ENCODE measurements at places on chromosomes 2 and 18. TPM values are rescaled to one million over a fixed set of nuclear protein-coding genes. Genes with fewer than 3 reads are reported as not detected.
A peak's percentile ranks its signal among the peaks of the same experiment; 100 is the strongest.

- peaks cover 3% of the 10 kb centered on the region for H3K27me3 ChIP-seq
- DNase-seq = no peak
- H3K4me3 ChIP-seq = no peak overlapping the region
- no peak overlapping the region for H3K27ac ChIP-seq
- H3K36me3 ChIP-seq = no peaks in the 10 kb centered on the region
Observed at GRCh38 chr2:44079686-44080085, 83.9 kb upstream of the LRPPRC start.

DNA sequence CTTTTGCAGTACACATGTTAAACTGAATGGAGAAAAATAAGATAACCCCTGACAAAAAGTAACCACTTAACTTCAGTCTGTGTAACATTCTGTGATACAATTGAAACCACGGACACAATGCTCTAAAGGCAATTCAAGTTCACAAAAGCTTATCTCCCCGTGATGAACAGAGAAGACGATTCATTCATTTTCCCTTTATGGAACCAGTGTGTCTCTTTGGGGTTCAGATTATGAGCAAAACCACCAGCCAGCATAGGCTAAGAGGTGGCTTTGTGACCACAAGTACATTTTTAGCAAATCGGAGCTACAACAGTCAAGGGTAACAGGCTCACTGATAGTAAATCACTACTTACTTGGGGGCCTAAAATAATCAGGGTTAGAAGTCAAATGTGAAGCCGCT, 120.6 kb upstream of the SMAD7 start:
- no peak overlapping the region for H3K4me3 ChIP-seq
- no peaks in the 10 kb centered on the region for H3K27me3 ChIP-seq
- no peaks in the 10 kb centered on the region for H3K36me3 ChIP-seq
- peaks cover 12% of the 10 kb centered on the region for H3K4me1 ChIP-seq

- no peak overlapping the region for H3K27ac ChIP-seq
- H3K4me3 ChIP-seq = no peak overlapping the region
- H3K4me1 ChIP-seq = peaks cover 6% of the 10 kb centered on the region
- peaks cover 31% of the 10 kb centered on the region for H3K27me3 ChIP-seq
- H3K36me3 ChIP-seq = peaks cover 43% of the 10 kb centered on the region
Observed at GRCh38 chr18:79917169-79917852, 34.1 kb downstream of the SLC66A2 start.

Gene GALNT3
- total RNA-seq = 3.6 TPM

DNA sequence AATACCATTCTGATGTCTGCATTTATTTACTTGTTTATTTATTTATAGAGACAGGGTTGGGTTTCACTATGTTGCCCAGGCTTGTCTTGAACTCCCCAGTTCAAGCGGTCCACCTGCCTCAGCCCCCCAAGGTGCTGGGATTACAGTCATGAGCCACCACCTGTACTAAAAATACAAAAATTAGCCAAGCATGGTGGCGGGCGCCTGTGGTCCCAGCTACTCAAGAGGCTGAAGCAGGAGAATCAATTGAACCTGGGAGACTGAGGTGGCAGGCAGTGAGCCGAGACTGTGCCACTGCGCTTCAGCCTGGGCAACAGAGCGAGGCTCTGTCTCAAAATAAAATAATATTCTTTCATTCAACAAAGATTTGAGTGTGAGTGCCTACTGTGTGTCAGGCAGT, 2.0 kb upstream of the ATP8B1 start:
- DNase-seq = no peak
- H3K36me3 ChIP-seq = peaks cover 10% of the 10 kb centered on the region
- H3K27ac ChIP-seq = no peak overlapping the region
- H3K27me3 ChIP-seq = peaks cover 17% of the 10 kb centered on the region
- H3K4me3 ChIP-seq = no peak overlapping the region

DNA sequence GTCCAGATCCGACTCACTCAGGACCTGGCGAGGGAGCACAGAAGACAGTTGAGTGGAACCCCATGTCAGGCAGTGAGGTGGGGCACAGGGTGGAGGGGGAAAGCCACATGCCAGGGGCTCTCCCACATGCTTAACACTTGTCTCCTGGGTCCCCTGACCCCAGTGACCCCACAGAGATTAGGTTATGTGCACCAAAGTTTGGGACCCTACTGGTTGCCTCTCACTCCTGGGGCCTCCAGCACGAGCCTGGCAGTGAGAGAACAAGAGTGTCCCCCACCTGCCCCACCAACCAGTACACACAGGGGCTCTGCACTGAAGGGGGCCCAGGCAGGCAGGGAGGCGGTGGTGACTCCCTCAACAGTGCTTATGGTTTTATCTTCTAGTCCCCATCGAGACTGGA, 58.3 kb downstream of the CIB4 start:
- H3K4me1 ChIP-seq = no peaks in the 10 kb centered on the region
- no peaks in the 10 kb centered on the region for H3K36me3 ChIP-seq
- H3K27ac ChIP-seq = no peak overlapping the region
- H3K27me3 ChIP-seq = peaks cover 10% of the 10 kb centered on the region
- no peak overlapping the region for H3K4me3 ChIP-seq
- DNase-seq = no peak

DNA sequence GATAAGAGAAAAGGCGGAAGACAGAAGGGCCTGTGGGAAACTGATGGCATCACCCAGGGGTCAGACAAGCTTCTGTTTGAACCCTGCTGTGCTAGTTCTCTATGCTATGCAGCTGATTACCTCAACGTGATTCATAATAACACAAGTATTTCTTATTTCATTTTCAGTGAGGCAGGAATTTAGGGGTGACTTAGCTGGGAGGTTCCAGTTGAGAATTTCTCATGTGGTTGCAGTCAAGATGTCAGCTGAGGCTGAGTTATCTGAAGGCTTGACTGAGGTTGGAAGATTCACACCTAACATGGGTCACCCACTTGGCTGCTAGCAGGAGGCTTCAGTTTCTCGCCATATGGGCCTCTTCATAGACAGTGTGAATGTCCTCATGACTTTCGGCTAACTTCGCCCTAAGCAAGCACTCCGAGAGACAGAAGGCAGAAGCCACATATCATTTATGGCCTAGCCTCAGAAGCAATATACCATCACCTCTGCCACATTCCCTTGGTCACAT, 34.0 kb upstream of the TMEM131 start:
- DNase-seq = no peak
- no peak overlapping the region for H3K27ac ChIP-seq
- H3K4me1 ChIP-seq = peaks cover 7% of the 10 kb centered on the region
- no peak overlapping the region for H3K4me3 ChIP-seq
- no peaks in the 10 kb centered on the region for H3K36me3 ChIP-seq

- no peak overlapping the region for H3K4me3 ChIP-seq
- H3K27me3 ChIP-seq = peaks cover 13% of the 10 kb centered on the region
- DNase-seq = no peak
- no peak overlapping the region for H3K27ac ChIP-seq
- H3K36me3 ChIP-seq = peaks cover 3% of the 10 kb centered on the region
Observed at GRCh38 chr2:71713581-71714580, 260.5 kb downstream of the DYSF start.

Gene TMEM150A
- 42.4 TPM for total RNA-seq

DNA sequence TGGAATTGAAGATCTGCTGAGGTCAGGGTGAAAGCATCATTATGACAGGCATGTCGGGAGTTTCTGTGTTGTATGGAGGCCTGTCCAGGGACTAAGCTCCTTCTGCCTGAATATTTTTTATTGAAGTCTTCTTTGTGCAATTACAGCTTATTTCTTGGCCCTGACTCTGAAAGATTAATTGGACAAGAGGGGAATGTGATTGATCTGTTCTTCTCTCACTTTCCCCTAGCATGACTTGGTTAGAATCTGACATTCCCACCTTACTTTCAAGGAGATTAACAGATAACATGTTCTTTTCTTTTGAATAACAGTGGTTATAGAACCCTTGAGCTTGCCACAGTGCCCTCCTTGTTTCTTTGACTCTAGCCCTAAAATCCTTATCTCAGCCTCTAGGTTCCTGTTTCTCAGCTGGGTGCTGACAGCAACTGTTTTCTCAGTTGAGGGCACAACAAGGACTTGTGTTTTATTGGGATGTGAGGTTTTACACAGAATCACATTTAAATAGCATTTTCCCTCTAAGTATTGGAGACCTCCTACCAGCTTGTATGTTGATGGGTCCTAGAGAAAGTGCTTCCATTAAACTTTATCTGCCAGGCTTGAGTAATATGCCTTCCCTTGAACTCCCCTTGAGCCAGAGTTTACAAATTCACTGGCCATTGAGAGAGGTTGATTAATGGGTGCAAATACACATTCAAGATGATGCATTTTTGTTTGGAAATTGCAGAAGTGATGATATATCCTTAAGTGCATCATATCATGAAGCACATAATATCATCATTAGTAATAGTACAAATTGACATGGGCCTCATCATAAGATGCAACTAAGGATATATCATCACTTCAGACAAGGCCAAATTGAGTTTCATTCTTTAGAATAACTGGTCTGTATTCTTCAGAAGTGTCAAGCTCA, 12.5 kb downstream of the TTLL4 start:
- H3K4me3 ChIP-seq = no peak overlapping the region
- peaks cover 4% of the 10 kb centered on the region for H3K27me3 ChIP-seq
- no peak overlapping the region for H3K27ac ChIP-seq
- no peak for DNase-seq

- no peak overlapping the region for H3K4me3 ChIP-seq
- peaks cover 3% of the 10 kb centered on the region for H3K36me3 ChIP-seq
- no peak for DNase-seq
- H3K27me3 ChIP-seq = no peaks in the 10 kb centered on the region
- H3K27ac ChIP-seq = no peak overlapping the region
- no peaks in the 10 kb centered on the region for H3K4me1 ChIP-seq
Observed at GRCh38 chr2:171394164-171394740, 39.5 kb downstream of the METTL8 start.

Gene SP110
- 5.3 TPM for total RNA-seq

DNA sequence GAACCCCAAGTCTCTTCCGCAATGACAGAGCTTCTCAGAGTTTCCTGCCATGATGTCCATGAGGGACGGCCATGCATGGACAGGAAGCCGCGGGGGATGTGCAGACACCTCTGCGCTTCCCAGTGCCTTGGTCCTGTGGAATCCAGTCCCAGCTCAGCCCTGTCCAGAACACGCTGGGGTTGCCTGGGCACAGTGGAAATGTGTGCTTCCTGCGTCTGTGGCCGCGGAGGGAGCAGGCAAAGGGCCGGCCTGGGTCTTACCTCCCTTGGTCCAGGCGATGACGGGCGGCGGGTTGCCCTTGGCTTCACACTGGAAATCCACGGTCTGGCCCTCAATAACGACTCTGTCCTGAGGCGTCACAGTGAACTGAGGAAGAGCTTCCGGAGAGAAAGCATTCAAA, 79.6 kb downstream of the PXDN start:
- peaks cover 72% of the 10 kb centered on the region for H3K36me3 ChIP-seq
- H3K27ac ChIP-seq = peak overlapping the region; percentile 68
- H3K4me3 ChIP-seq = peak overlapping the region; percentile 70
- H3K4me1 ChIP-seq = peaks cover 30% of the 10 kb centered on the region
- H3K27me3 ChIP-seq = peaks cover 15% of the 10 kb centered on the region
- DNase-seq = no peak

All from endothelial cell (in vitro differentiated cells).